ENCODE measurements at places on chromosomes 5 and 9.

- DNase-seq = no peak
Measured at GRCh38 chr9:38196714-38197113, 127.7 kb upstream of the SHB start.

DNA sequence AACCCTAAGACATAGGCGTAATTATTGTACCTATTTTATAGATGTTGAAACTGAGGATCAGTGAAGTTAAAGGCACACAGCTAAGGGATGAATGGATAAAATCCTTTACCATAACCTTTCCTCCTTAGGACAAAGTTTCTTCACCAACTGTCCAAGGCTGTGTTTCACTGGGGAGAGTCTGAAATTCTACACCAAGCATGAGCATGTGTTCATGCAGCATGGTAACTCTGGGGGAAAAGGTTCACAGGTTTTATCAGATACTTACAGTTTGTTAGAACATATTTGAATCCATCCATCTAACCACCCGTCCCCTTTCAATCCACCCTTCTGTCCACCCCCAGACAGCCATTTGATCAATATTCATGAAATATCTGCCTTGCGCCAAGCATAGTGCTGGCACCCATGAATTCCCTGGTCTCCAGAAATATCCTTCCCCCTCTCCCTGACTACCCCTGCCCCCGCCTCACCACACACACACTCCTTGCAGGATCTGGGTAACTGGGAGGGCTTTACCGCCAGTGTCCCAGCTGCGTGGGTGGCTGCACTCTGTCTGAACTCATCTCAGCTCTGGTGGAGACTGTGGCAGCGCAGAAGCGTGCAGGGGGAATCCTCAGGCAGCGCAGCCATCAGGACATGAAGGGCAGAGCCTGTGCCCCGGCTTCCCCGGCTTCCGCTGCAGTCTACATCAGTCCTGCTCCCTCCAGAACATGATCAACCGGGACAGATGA lies 6.3 kb upstream of the KCNIP1 start:
- DNase-seq = no peak

GRCh38 chr5:141821430-141821925 lies 56.7 kb downstream of the PCDH1 start:
- peak; percentile 62 for DNase-seq

- no peak for DNase-seq
Measured at GRCh38 chr5:33309068-33309467, 131.7 kb upstream of the TARS1 start.

GRCh38 chr5:168779333-168779732 lies 200.2 kb upstream of the PANK3 start:
- DNase-seq = no peak

DNA sequence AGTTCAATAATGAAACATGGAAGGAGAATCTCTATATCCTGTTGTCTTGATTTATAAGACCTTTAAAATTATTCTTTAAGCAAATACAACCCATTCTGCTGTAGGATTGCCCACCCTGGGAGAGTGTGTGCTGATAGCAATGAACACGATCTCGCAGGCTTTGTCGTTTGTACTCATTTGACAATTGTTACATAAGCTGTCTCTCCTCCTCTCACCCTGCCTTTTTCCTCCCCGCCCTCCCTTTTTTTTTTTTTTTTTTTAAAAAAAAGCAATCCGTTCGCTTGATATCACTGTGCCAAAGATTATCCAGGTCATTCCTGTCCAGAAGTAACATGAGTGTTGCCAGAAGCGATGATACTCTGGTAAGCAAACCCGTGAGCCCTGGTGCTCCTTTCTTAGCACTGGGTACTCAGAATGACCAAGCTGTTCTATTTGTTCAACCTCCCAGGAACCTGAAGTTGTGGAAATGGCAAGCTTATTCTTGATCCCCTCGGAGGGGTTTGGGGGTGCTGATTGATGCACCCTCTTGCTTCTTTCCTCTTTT lies 82.7 kb upstream of the CTSL start:
- DNase-seq = no peak

DNA sequence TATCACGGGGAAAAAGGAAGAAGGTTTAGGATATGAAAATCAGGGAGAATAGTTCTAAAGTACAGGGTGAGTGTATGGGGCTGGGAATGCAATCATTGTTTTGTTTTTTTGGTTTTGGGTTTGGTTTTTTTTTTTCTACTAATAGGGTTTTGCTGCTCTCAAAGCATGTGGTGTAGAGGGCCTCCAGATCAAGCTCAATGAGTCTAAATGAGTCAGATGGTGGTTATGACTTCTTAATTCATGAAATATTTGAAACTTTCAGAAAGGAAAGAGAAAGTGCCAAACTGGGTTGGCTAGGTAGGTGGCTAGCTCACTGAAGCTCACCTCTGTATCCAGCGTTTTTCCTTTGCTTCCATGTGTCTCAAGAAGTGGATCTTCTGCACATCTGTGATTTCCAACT lies 10.7 kb downstream of the OR1L8 start:
- no peak for DNase-seq

GRCh38 chr5:51201024-51201423 lies 182.2 kb upstream of the ISL1 start:
- DNase-seq = no peak

- DNase-seq = no peak
Measured at GRCh38 chr5:32709750-32710549, 1.2 kb upstream of the NPR3 start.

GRCh38 chr5:170538696-170539586 lies 35.1 kb downstream of the KCNIP1 start:
- no peak for DNase-seq

DNA sequence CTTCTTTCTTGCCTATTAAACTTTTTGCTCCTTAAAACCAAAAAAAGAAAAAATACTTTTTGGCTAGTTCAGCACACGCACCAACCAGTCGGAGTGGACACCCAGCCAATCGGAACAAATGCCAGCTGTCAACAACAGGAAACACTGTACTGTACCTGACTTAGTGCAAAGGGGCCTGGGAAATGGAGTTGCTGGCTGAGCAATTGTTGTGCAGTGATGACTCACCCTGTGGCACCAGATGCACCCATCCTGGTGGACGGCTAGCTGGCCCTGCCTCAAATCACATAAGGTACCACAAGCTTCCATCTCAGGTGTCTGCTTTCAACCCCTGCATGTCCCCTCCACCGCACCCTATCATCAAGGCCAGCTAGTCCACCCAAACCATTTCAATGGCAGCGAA lies 20.9 kb downstream of the FOXE1 start:
- no peak for DNase-seq

DNA sequence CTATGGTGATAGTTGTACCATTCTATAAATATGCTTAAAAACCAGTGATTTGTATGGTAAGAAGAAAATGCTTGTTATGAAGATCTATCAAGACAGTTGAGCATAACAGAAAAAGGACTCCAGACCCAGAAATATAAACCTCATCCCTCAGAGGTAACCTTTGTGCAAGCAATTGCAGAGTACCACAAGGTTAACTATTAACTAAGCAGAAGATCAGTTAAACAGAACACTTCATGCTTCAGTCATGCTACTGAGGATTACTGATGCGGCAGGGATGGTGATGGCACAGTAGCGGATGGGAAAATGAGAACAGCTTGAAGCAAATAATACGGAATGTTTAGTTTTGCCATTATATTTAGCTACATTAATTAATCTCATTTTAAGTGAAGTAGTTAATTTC lies 45.5 kb downstream of the IARS1 start:
- DNase-seq = no peak

- DNase-seq = no peak
Measured at GRCh38 chr9:119861842-119862241, 492.6 kb upstream of the BRINP1 start.

DNA sequence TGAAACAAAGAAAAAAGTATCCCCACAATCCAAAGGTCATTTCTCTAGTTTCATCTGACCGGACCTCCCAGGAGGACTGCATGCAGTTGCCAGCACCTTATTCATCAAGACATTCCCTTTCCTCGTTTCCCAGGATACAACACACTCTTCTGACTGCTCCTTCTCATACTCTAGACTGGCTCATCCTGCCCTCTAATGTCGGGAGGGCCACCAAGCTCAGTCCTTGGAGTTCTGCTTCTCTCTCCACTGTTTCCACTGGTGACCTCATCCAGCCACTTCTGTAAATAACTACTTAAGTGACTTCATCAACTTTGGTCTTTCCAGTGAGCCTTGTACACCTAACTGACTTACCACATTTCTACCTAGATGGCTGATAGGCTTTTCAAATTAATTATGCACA lies 179.1 kb downstream of the EPB41L4A start:
- no peak for DNase-seq

DNA sequence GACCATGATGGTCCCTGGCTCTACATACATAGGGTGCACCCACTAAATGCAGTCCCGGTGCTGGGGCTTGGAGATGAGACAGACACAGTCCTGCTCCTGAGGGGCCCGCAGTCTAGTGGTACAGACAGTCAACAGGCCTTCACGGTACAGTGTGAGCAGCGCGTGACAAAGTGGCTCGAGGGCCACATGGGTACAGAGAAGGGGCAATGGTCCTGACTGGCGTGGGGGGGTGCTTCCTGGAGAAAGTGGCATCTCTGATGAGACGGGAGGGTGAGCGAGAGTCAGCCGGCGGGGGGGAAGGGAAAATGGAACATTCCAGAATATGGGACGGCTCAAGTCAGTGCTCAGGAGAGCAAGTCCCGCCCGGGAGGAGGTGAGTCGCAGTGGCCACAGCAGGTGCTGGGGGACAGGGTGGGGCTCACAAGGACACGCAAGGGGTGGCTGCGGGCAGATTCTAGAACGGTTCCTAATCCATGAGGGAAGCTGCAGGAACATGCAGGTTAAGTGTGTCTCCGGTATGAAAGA lies 38.0 kb downstream of the WHRN start:
- no peak for DNase-seq

DNA sequence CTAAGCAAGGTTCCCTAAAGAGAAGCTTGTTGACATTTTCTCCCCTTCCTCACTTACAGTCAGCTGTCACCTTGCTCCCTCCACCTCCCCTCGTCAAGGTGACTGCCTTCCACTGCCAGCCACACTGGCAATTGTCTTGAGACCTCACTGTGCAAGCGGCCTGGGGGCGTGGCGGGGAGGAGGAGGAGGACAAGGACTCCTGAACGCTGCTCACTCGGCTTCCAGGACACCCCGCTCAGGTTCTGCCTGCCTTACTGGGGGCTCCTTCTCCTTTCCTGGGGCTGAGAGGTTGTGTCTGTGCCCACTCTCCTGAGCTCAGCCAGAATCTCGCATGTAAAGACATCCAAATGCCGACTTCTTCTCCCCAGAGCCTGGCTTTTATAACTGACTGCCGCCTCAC lies 60.3 kb upstream of the LRRTM2 start:
- no peak for DNase-seq

- DNase-seq = no peak
Measured at GRCh38 chr9:85927076-85927475, 13.9 kb upstream of the NAA35 start.

All from AG04449 (cell line).